ENCODE measurements at places on chromosomes 3 and 15. TPM values are rescaled to one million over a fixed set of nuclear protein-coding genes. Genes with fewer than 3 reads are reported as not detected.
A peak's percentile ranks its signal among the peaks of the same experiment; 100 is the strongest.

DNA sequence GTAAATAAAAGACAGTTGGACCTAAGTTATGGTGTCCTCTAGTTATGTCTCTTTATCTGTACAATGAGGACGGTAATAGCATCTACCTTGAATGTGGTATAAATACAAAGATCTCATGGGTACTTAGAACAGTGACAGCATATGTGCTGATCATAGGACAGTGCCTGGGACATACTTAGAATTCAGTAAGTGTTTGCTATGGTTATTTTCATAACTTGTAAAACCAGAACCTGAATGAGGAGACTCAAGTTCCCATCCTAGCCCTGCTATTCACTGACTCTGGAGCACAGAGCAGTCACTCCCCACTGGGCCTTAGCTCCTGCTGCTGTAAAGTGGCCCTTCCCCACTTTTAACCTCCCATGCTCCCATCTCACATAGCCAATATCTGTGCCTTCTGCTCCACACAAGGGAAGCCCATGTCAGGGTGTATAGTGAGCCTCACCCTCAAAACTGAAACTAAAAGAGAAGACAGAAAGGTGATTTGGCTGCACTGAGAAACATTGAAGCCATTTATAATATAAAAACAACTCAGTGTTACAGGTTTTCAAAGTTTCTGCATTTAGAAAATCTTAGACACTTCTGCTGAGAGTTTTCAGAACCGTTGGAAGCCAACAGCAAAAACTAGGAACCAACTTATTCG is 225.4 kb upstream of the UBE2E2 start:
- DNase-seq, result no peak

GRCh38 chr15:73950831-73951561 is 24.7 kb downstream of the LOXL1 start:
- DNase-seq, result peak; percentile 84

- no peak for DNase-seq
These were observed 20.7 kb downstream of the RPN1 start for GRCh38 chr3:128629936-128630335.

The SEMA3B gene
- 2.0 TPM for total RNA-seq

The ST3GAL6 gene
- 3.7 TPM for total RNA-seq

The ENTPD3 gene
- not detected for total RNA-seq

All from natural killer cell (primary cell).